Mesendoderm (in vitro differentiated cells): ENCODE measurements at places on chromosomes 11 and 22.

- DNase-seq, result peak; percentile 41
Measured at GRCh38 chr11:12376259-12377081, 901 bp upstream of the PARVA start.

GRCh38 chr11:115616971-115617370 lies 112.8 kb upstream of the CADM1 start:
- DNase-seq, result no peak

- DNase-seq, result no peak
Measured at GRCh38 chr11:44574610-44575287, 9.3 kb downstream of the CD82 start.

DNA sequence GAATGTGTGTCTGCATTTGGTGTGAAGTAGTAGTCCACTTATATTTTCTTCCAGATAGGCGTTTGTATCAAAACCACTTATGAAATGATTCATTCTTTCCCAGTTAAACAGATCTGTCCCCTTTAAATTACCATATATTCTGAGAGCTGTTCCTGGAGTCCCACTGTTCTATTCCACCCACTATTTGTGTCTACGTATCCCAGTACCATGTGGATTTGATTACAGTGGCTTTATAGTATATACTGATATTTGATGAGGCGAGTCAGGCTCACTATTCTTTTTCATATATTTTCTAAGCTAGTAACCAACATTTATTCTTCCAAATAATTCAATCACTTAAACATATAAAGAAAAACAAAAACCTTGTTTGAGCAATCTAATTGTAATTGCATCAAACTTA lies 81.9 kb upstream of the RASSF10 start:
- DNase-seq, result no peak

DNA sequence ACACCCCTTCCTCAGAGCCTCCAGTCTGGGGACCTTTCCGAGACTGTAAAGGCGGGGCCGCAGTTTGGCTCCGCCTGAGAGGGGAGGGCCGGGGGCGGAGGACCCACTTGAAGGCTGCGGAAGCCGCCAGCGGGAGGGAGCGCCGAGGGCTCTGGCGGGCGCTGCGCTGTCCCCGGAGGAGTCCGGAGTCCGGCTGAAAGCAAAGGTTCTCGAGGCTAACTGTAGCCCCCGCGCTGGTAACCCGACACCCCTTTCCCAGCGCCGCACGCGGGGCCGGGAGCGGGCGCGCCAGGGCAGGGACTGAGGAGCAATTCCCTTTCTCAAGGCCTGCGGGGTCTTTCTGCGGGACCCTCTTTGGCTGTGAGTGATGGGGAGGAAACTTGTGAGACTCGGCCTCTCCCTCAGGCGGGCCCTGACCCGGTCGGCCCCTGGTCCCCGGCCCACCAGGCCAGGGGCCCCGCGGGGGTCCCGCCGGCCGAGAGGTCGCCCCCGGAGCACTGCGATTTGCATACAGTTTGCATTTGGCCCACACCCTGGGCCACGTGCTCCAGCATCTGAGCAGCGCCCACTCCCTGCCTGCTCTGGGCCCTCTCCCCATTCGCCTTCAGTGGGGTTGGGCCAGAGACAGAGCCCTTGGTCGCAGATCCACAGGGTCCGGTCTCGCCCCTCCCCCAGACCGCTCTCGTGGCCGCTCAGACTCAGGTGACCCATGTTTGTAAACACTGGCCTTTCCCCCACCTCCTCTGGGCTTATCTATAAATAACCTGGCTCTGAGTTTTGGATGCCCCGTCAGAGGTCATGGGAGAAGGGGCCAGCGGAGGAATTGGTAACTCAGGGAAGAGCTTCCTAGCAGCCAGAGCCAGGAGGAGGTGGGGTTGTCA lies 519 bp upstream of the ART5 start:
- DNase-seq, result peak; percentile 97

- no peak for DNase-seq
Measured at GRCh38 chr11:32706985-32707741, 87.3 kb downstream of the CCDC73 start.

- DNase-seq, result no peak
Measured at GRCh38 chr22:49553076-49553475, 274.6 kb downstream of the BRD1 start.

- no peak for DNase-seq
Measured at GRCh38 chr11:121839781-121840180, 276.2 kb downstream of the BLID start.

DNA sequence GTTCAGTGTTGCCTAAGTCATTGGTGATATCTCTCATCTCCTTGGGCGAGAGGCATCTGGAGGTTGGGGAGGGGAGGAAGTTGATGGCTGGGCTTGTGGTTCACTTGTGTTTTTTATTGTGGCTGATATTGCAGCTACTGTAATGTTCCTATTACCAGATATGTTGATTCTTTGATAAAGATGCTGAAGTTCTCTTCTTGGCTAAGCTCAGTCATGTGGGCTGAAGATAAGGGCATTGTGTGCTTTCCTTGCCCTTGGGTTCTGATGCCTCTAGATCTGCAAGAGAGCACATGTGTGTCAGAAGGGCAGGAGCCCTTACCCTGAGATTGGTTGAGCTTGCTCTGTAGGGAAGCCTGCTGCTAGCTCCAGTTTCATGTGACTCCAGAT lies 12.0 kb downstream of the STX3 start:
- DNase-seq, result no peak

GRCh38 chr11:68810164-68810563 lies 31.6 kb downstream of the CPT1A start:
- DNase-seq, result no peak

DNA sequence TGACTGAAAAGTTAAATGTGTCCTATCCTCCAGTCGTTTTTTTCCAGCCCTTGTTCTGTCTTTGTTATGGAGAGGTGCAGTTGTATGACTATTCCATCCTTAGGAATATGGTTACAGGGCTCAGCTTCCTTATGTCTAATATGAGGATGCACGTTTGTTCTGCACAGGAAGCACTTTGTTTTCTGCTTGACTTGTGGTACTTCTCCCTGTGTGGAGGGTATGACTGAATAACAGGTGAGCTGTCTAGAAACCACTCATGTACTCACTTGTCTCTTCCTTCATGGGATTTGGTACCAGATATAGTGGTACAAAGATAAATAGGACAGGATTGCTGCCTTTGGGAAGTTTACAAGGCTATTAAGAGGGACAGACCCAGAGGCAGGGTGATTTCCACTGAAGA lies 17.4 kb downstream of the CABIN1 start:
- no peak for DNase-seq

- no peak for DNase-seq
Measured at GRCh38 chr11:131737357-131737756, 366.9 kb downstream of the NTM start.

DNA sequence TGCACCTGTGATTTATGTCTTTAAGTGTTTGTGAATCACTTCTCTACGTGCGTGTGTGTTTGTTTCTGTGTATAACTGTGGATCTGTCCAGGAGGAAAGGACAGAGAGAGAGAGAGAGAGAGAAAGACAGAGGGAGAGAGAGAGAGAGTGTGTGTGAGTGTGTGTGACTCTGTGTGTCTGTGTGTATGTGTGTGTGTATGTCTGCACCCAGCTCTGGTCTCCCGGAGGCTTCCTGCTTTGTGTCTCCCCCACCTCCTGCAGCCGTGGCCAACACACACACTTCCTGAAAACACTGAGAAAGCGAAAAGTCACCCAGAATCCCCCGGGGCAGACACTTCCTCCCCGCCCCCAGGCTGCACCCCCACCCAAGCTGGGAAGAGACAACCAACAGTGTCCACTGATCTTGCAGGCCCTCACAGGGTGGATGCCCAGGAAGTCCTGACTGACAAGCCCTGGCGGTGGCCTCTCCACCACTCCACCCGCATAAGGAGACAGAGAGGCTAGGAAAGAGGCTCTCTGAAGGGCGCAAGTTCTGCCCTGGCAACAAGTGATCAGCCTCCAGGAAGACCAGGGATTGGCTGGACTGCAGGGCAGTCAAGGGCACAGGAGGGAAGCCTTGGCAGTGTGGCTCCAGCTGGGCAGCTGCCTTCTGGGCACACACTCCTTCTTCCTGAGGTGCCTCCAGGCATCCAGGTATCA lies 30.0 kb downstream of the ARAP1 start:
- DNase-seq, result peak; percentile 75

DNA sequence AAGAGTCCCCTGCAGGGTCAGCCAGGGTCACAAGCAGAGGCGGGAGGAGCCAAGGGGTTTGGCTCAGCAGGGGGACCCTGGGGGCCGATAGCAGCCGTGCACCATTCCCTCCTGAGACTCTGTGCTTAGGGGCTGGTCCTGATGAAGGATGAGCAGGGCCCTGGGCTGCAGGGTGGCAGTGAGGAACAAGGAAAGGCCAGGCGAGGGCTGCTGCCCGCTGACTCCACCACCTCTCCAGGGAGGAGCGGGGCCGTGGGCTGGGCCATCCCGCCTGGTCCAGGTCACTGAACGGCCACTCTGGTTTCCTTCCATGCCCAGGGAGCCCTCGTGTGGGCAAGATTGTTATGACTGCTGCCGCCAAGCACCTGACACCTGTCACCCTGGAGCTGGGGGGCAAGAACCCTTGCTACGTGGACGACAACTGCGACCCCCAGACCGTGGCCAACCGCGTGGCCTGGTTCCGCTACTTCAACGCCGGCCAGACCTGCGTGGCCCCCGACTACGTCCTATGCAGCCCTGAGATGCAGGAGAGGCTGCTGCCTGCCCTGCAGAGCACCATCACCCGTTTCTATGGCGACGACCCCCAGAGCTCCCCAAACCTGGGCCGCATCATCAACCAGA lies 9.2 kb upstream of the NDUFS8 start:
- no peak for DNase-seq

DNA sequence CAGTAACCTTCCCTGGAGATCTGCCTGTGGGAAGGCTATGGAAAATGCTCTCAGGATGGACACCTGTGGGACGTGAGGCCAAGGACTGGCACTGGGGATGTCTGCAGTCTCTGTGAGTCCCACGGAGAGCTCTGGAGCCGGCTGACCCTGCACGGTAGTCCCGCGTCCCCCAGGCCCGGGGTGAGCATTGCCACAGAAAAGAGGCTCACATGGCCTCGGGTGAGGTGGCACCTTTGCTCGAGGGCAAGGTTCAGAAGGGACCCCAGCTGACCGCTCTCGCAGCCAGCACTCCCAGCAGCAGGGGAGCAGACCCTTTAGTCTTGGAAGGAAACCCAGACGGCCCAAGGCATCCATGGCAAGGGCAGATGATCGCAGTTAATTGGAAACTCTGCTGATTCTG lies 9.0 kb downstream of the RTL6 start:
- DNase-seq, result no peak

DNA sequence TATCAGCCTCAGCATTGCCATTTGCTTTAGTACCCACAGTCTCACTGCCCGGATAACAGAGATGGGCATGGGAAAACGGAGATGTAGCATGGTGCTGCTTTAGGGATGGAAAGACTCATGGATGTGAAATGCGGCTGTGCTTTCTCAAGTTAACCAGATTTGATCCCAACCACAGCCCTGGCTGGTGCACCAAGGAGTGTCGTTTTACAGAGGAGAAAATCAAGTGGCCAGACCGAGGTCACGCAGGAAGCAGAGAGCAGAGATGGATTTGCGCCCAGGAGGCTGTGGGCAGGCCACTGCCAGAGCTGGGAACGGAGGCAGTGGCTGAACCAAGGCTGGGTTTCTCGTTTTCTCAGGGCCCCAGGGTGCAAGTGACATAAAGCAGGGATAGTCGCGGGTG lies 9.0 kb downstream of the MB start:
- no peak for DNase-seq

- no peak for DNase-seq
Measured at GRCh38 chr11:107719073-107719472, 7.2 kb upstream of the SLN start.

- no peak for DNase-seq
Measured at GRCh38 chr11:41245184-41245583, 214.3 kb downstream of the LRRC4C start.

GRCh38 chr11:40974186-40974795 lies 485.2 kb downstream of the LRRC4C start:
- DNase-seq, result no peak

- DNase-seq, result no peak
Measured at GRCh38 chr22:47065756-47066615, 303.5 kb downstream of the TBC1D22A start.

- DNase-seq, result no peak
Measured at GRCh38 chr11:105142167-105142566, 2.6 kb upstream of the CARD18 start.

- peak; percentile 27 for DNase-seq
Measured at GRCh38 chr11:112806876-112807275, 154.3 kb upstream of the NCAM1 start.

- no peak for DNase-seq
Measured at GRCh38 chr11:34941688-34942087, 25.3 kb downstream of the PDHX start.

GRCh38 chr11:94533696-94534630 lies 9.8 kb upstream of the FUT4 start:
- no peak for DNase-seq

DNA sequence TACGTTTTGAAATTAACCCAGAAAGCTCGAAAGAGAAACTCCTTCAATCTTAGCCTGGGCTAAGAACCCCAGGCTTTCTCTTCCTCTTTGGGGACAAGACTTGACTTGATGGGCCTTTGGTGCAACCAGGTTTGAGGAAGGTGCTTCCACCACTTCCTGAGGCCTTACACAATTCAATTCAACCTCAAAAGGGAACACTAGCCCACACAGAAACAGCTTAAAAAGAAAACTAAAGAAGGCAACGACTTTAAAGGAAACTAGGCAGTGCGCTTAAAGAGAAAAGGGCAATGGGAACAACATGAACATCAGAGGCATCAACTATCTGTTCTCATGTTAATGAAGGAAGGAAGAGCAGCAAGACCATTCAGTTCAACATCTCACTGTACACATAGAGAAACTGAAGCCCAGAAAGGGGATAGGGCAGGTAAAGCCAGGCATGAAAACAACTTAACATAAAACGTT lies 24.8 kb downstream of the PAK1 start:
- DNase-seq, result no peak

DNA sequence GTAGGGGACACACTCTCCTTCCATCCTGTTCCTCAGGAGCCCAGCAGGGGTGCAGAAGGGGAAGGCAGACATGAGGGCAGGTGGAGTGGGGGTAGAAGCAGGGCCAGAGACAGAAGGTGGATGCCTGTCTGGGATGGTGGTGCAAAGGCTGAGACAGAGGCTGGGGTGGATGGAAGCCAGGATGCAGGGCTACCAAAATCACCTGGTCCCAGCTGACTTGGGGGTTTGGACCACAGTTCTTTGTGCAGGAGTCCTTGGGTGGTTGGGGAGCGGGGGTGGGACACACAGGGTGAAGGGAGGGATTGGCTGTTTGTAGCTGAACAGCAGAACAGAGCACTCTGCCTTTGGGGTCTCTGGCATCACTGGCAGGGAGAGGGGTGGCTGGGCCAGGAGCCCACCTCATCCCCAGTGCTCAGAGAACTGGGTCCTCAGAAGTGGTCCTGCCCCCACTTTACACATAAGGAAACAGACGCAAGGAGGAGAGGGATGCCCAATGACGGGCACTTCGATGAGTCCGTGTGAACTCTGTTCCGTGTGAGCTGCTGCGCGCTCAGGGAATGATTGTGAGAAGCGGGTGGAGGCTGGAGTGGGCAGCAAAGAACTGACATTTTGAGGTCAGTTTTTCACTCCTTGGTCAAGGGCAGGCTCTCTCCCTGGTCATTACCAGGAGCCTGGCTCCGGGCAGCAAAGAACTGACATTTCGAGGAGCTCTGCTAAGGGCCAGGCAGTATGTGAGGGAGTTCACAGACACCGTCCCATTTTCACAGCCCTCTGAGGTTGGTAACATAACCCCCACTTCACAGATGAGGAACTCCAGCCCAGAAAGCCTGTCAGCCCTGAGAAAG lies 1.9 kb downstream of the TAGLN start:
- DNase-seq, result peak; percentile 41

GRCh38 chr22:39529487-39529851 lies 3.1 kb downstream of the RPS19BP1 start:
- no peak for DNase-seq
